Muscle of back (tissue), 13 donors: ENCODE measurements at places on chromosomes 12 and 14.

DNA sequence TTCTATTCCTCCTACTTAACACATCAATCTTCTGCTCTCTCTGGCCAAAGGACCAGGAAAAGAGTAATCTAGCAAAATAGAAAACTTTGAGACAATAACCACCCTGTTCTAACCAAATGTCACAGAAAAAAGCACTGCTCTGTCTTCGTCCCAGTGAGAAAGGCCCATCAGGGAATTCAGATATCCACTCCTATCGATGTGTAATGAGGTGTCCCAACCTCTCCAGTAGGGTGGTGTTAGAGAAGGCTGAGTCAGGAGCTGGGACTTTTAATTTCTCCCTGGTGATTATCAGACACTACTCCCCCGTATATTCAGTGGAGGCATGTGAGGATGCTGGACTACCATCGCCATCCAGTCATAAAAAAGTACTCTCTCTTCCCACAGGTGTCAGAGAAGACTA lies 130.3 kb downstream of the TMTC3 start:
- DNase-seq: no peak

- DNase-seq: no peak
These were observed 39.3 kb upstream of the ACSM4 start for GRCh38 chr12:7264538-7264937.

DNA sequence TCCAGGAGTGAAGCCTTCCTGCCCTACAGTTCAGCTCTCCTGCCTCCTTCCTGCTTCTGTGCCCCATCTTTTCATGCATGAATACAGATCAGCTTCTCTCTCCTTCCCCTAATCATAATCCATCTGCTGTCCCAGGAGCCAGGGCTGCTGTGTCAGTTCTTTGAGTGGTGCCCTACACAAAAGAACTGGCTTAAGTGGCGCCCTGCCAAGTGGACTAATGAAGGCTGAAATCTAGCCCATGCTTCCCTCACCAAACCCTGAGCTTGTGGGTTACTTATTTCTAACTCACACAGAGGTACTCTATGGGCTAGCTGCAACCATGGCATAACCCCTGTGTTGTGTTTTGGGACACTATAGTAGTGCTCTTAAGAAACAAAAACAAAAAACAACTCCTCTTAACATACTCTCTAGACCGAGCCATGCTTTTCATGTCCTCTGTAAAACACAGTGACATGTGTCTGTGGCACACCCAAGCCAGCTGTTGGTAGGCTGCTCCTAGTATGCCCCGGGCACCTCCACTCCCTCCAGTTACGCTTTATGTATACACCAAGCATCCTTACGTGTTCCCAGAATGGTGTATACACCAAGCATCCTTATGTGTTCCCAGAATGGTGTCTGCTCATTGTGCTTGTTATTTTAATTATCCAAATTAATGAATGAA lies 19.3 kb upstream of the ETV6 start:
- DNase-seq: no peak

GRCh38 chr14:61150851-61151250 lies 130.3 kb downstream of the TMEM30B start:
- DNase-seq: no peak

DNA sequence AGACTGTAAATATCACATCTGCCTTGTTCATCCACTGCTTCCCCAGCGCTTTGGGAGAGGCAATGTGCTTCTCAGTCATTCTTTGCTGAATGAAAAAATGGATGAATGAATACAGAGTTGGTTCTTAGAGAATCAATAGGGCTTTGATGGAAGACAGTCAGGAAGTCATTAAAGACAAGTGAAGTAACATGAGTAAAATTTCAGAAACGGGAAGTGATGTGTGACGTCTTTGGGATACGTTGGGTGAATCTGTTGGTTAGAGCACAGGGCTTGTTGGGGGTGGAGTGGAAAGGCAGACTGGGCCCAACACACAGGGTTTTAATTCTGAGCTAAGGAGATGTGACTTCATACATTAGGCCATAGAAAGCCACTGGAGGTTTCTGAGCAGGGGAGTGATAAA lies 39.0 kb upstream of the NRXN3 start:
- no peak for DNase-seq
